ENCODE measurements at places on chromosomes 13 and 19. TPM values are rescaled to one million over a fixed set of nuclear protein-coding genes. Genes with fewer than 3 reads are reported as not detected.

Gene ATP4A
- not detected for polyA plus RNA-seq

Gene IL12RB1
- not detected for polyA plus RNA-seq

Gene C1QTNF9B
- polyA plus RNA-seq, result not detected

Gene ZNF552
- polyA plus RNA-seq, result 8.0 TPM

Gene PROZ
- polyA plus RNA-seq, result not detected

Gene ZNF160
- polyA plus RNA-seq, result 14.4 TPM

Gene IGSF23
- polyA plus RNA-seq, result not detected

Gene LILRA1
- polyA plus RNA-seq, result not detected

DNA sequence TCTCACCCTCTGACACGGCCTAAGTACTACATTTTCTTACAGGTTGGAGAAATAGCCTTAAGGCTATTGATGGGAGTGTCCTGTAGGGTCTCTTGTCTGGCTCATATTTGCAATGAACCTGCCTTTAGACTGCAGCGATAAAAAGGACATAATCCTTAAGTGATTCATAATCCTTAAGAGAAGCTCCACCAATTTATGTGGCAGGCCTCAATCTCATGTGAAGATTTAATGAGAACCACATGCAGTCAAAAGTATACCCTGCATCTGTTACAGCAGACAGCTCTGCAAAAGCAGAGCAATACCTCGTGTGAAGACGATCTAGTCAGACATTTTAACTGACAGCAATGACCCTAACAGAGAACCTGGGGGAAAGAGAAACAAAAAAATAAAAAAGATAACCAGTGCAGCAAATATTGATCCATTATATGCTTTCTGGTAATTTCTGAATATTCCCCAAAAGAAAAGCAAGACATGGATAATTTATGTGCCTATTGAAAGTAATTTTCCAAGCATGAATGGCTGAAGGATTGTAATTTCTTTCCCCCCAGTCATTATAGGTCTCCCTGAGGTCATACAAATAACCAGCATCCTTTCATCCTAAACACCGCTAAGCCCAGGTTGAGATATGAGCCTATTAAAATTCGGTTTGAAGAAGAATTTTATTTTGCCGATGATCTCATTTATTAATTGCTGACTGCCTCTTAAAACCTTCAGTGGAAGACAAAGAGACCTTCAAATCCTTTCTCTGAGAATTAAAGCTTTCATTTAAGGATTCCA lies 321.8 kb upstream of the NBEA start:
- H3K4me3 ChIP-seq, result no peak overlapping the region
- no peak for DNase-seq
- H3K27ac ChIP-seq, result no peak overlapping the region
- no peaks in the 10 kb centered on the region for H3K36me3 ChIP-seq
- H3K27me3 ChIP-seq, result no peaks in the 10 kb centered on the region

DNA sequence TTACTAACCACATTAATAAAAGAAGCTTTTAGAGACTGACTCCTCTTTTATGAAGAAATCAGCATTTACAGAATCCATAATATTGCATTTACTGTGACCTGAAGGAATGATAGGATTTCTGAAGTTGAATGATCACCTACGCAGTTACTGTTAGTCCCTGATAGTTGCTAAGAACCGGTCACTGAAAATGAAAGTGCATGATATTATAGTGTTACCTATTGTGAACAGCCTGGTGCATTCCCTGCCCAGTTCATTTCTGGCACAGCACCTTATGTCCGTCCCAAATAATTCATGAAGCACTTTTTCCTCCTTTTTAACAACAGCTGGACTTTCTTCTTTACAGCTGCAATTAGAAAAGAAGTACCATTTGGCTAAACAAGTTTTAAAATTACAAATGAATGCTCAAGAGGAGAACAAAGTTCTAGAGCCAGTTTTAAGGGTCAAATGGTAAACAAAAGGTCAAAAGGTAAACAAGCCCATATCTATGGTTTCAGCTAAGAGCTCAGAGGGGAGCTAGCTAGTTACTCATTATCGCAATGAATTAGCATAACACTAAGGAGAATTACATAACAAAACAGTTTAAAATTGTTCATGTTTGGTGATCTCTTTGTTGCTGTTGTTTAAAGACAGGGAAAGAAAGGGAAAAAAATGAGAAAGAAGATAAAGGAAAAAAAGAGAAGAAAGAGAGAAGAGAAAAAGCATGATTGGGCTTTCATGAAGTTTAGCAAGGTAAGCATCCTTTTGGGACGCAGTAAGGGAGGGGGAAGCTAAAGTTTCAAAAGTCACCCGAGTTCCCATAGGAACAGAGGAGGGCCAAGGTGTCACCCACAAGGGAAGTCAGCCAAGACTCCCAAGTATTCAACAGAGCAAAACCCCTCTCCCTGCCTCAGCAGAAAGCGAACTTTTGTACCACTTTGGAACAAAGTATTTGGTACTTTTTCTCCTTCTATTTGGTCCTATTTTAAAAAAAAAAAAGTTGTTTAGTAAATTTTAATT lies 50.2 kb downstream of the FLT3 start:
- H3K27ac ChIP-seq, result no peak overlapping the region
- H3K36me3 ChIP-seq, result no peaks in the 10 kb centered on the region
- H3K27me3 ChIP-seq, result peaks cover 4% of the 10 kb centered on the region
- H3K4me1 ChIP-seq, result no peaks in the 10 kb centered on the region
- DNase-seq, result no peak
- no peak overlapping the region for H3K4me3 ChIP-seq
